ENCODE measurements at places on chromosomes 5 and 9.

DNA sequence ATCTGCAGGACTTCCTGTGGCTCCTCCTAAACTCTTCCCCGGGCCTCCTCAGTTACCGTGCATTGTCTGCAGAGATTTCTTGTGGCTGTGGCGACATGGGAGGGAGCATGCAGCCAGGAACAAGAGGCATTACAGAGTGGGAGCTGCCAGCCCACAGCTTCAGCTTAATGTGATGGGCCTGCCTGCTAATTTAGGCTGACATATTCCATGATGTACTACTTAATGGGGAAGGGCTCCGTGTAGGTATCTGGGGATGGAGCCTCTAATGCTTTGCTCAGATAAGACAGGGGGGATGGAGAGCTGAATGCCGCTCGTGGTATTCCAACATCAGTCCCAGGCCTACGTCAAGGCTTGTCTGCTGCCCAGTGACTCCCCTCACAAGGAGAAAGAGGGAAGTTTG is 137.6 kb upstream of the GPR151 start:
- DNase-seq = no peak

GRCh38 chr5:44691802-44692201 is 116.9 kb upstream of the MRPS30 start:
- no peak for DNase-seq

DNA sequence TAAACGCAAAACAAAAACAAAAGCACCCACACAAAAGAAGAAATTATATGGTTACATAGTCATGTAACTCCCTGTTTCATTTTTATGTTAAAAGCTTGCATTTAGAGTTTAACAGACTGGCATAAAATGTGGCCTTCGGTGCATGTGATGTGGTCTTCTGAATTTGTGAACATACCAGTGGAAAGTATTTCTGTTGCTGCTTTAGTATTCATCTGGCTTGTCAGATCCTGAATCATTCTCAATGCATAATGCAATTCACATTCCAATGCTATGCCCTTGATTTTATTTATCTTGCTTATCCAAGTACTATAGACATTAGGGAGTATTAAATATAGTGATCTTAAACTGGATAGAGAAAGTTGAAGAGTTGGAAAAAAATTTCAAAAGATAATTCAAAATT is 740.2 kb upstream of the ZNF608 start:
- no peak for DNase-seq

DNA sequence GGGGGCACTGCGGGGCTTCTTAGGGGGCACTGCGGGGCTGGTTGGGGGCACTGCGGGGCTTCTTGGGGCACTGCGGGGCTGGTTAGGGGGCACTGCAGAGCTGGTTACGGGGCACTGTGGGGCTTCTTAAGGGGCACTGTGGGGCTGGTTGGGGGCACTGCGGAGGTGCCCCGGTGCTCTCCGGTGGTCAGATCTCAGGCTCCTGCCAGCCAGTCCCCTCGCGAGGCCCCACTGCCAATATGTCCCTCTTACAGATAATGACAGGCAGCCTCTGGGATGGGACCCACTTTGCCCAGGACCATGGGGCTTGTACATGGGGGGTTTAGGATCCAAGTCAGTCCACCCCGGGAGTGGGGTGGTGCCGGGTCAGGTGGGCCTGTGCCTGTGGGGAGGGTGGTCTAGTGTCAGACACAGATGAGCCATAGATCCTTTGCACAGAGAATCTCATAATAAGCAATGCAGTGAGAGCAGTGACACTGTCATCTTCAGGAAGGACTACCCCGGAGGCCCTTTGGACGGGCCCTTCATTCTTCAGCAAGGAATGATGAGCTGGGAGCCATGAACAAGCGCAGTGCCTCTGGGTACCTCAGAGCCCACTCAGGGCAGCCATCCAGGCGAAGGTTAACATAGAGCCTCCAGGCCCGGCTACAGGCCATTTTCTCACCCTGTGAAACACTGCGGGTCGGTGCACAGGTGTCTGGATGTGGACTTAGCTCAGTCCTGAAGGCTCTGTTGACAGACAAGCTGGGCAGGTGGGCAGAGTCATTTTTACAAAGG is 38.2 kb downstream of the COL5A1 start:
- DNase-seq = no peak

- DNase-seq = no peak
These were observed 7.2 kb downstream of the HSDL2 start for GRCh38 chr9:112387115-112387514.

DNA sequence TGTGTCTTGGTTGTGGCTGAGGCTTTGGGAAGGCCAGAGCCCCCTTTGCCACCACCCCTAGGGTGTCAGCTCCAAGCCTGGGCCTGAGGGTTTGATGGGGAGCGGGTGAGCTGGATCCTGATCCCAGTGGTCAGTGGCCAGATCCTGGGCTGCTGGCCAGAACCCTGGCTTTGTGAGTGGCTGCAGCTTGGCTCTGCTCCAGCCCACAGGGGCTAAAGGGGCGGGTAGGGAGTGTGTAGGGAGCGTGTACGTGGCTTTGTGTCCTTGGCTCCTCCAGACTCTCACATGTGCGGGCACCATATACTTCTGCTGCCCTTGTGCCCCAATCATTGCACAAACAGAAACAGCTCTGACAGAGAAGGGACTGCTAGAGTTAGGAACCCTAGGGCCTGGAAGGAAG is 1.2 kb upstream of the IL11RA start:
- DNase-seq = no peak

- DNase-seq = no peak
These were observed 604.8 kb downstream of the CCDC171 start for GRCh38 chr9:16157651-16158050.

- DNase-seq = no peak
These were observed 1.2 kb downstream of the NELFB start for GRCh38 chr9:137256362-137256761.

DNA sequence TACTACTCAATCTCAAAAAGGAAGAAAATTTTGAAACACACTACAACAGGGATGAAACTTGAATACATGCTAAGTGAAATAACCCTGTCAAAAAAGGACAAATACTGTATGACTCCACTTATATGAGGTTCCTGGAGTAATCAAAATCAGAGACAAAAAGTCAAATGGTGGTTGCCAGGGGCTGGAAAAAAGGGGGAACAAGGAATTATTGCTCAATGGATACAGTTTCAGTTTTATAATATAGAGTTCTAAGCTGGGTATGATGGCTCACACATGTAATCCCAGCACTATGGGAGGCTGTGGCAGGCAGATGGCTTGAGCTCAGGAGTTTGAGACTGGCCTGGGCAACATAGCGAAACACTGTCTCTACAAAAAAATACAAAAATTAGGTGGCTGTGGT is 29.0 kb downstream of the ETF1 start:
- DNase-seq = no peak

DNA sequence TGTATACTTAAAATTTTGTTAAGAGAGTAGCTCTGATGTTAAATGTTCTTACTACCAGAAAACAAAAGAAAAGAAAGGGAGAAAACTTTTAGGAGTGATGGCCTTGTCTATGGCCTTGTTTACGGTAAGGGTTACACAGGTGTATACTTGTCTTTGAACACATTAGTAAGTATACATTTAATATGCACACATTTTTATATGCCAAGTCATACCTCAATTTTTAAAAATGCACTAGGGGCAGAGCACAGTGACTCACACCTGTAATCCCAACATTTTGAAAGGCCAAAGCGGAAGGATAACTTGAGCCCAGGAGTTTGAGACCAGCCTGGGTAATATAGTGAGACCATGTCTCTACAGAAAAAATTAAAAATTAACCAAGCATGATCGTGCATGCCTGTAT is 166.7 kb upstream of the SNX2 start:
- no peak for DNase-seq

GRCh38 chr5:61139094-61139873 is 23.0 kb downstream of the SMIM15 start:
- no peak for DNase-seq

- DNase-seq = no peak
These were observed 162.0 kb upstream of the SEMA6A start for GRCh38 chr5:116736671-116737070.

DNA sequence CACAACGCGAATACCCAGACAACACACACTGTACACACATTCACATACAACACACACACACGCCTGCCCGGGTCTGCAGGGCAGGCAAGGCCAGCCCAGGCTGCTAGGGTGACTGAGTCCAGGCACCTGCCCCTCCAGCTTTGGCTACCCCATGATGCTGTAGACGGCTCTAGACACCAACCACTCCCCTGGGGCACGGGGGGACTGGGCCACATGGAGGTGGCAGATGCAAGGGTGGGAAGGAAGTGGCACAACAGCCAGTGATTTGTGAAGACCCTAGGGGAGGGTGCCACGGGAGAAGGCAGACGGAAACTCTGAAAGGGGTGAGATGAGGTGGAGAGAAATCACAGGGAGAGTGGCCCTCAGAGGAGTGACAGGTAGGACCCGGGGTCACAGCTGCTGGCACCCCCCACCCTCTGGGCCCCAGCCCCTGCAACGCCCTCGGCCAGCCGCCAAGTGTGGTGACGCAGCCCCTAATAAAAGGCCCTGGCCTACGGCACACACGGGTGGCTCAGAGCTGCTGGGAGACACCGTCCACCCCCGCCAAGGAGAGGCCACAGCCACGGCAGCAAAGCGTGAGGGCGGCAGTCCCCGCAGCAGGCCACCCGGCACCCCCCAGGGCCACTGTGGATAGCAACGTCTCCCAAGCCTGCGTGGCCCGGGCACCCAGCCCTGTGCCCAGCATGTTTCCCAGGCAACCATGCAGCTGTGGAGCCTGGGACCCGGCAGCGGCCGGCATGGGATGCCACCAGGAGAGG is 6.6 kb upstream of the CCDC187 start:
- DNase-seq = no peak

- DNase-seq = no peak
These were observed 85.7 kb upstream of the NIPBL start for GRCh38 chr5:36790847-36791246.

DNA sequence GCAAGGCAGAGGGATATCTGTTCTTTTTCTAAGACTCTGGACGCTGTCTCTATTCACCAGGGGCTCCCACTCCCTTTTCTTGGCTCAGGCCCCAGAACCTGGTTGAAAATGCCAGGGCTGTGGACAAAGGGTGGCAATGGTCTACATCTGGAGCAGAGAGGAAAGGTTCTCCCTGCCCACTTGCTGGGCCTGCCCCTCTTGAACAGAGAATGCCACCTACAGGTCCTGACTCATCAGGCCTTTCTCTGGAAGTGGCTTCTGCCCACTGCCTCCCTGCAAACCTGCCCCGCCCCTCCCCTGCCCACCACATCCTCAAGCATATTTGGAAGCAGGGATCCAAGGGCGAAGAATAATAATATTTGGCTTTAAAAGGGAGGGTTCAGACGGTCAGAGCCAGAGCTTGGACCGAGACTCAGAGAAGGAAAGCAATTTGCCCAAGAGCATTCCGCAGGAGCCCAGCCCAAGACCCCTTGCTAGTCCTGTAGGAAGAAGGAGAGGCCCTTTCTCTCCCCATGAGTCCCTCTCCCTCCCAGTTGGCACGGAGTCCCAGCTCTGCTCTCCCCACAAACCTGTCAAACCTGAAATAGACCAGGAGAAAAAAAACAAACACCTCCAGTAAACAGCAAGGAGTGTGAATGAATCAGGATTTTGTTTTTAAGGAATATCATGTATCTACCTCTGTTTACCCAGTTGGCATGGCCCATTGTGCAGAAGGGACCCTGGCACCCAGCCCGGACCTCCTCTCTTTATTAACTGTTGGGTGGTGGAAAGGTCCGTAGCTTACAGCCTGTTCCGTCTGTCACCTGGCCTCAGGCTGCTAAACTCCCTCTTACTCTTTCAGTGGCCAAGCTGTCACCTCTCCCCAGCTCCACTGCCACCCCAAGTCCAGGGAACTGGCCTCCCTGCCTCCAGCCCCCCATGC is 37.7 kb upstream of the STXBP1 start:
- peak; percentile 44 for DNase-seq

- DNase-seq = no peak
These were observed 179.2 kb downstream of the HSD17B3 start for GRCh38 chr9:96122751-96123150.

GRCh38 chr9:93520523-93520922 is 55.9 kb upstream of the PHF2 start:
- DNase-seq = no peak

- no peak for DNase-seq
These were observed 94.7 kb downstream of the YTHDC2 start for GRCh38 chr5:113608113-113608596.

DNA sequence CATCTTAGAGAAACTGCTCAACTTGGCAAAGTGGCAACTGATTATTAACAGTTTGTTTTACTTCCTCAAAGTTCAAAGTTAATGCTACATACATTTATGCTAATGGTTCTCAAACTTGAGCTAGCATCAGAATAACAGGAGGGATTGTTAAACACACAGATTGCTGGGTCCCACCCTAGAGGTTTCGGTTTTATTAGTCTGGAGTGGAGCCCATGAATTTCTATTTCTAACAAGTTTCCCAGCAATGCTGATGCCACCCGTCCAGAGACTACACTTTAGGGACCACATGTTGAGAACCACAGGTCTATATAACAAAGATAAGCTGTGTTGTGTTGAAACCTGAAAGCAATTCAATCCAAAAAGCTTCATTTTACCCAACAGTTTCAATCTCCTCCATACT is 95.3 kb downstream of the FBXW11 start:
- no peak for DNase-seq

DNA sequence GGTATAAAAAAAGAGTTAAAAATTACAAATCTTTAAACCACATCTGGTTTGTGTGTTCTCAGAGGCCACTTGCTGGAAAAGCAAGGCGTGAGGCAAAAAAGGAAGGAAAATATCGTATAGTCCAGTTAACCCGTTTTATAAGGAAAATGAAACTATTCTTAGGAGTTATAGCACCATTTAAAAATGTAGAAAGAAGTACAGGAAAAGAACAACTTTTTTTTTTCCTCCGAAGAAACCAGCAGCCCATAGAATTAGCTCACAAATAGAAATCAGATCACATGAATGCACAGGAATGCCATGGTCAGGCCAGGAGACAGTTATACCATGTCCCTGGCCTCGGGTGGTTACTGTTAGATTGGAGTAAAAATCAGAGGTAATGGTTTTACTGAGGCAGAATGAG is 241.6 kb downstream of the FBXL7 start:
- DNase-seq = no peak

DNA sequence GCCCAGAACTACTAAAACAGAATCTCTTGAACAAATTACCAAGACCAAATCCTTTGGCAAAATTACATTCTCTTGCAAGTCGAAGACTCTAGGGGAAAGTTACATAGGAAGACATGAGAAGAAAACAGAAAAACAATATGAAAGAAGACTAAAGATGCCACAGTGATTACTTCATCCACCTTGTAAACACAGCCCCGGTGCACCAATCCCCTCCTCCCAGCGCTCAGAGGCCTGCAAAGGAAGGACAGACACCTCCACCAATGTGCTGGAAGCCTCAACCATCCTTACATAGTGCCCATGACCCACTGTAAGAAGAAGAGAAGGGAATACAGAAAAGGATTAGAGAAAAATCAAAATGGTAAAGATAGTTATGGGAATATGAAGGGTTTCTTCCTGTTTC is 218.5 kb downstream of the SPOCK1 start:
- no peak for DNase-seq

- DNase-seq = no peak
These were observed 32.1 kb downstream of the SEMA4D start for GRCh38 chr9:89465726-89466308.

GRCh38 chr5:151696470-151697061 is 9.9 kb upstream of the SPARC start:
- DNase-seq = no peak
